Testis (tissue), 5 donors: ENCODE measurements at places on chromosomes 1 and 21.

DNA sequence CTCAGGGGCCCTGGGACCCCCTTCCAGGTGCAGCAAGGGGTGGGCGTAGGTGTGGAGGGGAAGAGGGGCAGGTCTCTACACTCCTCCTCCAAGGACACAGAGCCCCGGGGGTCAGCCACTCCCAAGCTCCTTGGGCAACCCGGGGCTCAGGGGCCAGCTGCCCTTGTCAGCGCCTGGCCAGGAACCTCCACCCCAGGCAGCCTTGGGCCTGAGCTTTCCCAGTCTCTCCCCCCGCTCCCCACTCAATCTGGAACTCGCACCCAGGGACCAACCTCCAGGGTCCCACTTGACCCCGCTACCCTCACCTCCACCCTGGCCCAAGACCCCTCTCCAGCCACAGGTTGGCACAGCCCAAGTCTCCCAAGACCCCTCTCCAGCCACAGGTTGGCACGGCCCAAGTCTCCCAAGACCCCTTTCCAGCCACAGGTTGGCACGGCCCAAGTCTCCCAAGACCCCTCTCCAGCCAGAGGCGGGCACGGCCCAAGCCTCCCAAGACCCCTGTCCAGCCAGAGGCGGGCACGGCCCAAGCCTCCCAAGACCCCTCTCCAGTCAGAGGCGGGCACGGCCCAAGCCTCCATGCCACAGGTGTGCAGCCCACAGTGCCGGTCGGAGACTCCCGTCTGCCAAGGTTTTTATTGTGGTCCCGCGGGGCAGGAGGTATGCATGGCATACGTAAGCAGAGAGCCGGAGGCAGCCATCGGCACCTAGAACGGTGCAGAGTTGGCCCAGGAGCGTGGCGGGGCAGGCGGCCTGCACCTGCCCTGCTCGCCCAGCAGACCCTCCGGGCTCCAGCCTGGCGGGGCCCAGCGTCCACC, 3.0 kb downstream of the TNFRSF4 start:
- DNase-seq, result no peak

DNA sequence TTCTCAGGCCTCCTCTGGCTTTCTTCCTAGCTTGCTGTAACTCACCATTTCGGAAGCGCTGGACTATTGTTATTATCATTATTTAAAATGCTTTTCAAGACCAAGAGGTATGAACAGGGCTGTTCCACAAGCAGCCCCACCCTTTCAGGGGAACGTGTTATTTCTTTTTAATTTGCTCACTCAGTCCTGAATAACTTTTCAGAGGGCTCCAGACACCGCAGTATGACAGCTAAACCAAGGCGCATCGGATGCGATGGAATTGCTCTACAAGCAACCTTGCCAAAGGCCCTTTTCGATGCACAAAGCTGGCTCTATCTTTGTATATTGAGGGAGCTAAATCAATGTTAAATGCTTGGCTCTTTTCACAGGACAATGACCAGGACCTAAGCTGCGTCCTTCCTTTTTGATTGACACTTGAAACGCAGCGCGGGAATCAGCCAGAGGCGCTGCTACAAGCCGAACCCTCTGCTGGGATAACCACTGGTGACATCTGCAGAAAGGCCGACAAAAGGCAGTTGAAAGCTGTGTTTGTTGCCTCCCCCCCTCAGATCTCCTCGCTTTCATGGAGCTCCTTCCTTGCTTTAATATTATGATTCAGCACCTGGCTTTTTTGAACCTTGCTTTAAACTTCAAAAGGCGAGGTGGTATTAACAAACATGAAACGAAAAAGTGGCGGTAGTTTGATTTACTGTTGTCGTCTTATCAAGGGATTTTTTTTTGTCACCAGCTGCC, 204.7 kb upstream of the PROX1 start:
- DNase-seq, result no peak

GRCh38 chr1:162020150-162020549, 3.5 kb downstream of the OLFML2B start:
- no peak for DNase-seq

DNA sequence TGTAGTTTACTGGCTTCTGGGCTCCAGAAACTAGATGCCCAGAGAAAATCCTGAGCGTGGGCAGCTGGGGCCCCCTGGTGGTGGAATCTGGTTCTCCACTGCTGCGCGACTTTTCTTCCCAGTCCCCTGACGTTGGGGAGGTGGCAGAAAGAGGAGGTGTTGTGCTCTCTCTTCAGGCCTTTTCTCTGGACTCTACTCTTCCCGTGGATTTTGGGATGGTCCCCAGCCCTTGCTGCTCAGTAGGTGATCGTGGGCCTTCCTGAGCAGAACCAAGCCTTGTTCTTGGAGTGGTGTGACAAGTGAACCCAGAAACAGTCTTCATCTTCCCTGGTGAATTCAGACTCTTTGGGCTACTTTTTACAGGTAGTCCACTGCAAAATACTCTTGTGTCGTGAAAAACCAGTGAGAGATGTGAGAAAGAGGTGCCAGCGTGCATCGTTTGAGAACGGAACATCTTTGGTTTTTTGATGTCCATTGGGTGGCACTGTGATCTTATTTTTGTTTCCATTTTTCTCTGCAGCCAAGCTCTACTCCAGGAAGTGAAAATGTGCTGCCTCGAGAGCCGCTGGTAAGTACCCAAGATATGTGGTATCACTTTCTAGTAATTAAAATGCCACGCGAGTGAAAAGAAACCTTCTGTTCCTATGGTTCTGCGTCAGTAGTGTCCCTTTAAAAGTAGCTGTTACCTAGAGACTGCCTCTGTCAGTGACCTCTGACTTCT, 20.2 kb downstream of the PEX14 start:
- peak; percentile 82 for DNase-seq

DNA sequence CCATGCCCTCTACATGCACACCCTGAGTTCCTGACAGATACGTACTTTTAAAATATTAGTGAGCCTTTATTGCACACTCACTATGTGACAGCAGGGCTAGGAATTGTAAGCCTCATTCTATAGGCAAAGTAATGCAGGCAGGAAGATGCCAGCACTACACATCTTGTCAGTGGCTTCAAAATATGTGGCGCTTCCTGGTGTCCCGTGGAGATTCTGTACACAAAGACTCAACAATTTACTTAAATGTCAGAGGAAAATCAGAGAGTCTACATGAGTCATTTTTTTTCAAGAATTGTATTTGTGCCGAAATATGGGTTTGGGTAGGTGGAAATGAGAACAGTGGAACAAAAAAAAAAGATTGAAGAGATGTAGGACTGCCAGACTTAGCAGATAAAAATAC, 27.6 kb downstream of the RNASEL start:
- no peak for DNase-seq

DNA sequence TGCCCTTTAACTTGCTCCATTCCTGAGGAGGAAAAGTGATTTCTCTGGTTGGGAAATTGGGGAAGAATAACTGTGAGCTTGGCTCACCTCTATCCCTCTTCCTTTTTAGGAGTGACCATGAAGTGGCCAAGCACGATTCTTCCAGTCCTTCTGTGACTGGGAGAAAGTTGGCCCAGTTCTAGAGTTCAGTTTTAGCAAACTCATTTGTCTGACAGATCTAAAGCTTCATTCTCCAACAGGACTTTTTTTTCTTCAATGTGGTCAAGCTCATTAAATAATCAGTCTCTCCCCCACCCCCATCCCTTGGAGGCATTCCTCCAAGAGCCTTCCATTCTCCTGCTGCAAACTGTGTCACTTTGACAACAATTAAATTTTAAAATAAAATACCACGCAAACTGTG, 6.4 kb upstream of the AGL start:
- DNase-seq, result no peak

GRCh38 chr1:237812061-237812460, 78.7 kb downstream of the ZP4 start:
- DNase-seq, result no peak

DNA sequence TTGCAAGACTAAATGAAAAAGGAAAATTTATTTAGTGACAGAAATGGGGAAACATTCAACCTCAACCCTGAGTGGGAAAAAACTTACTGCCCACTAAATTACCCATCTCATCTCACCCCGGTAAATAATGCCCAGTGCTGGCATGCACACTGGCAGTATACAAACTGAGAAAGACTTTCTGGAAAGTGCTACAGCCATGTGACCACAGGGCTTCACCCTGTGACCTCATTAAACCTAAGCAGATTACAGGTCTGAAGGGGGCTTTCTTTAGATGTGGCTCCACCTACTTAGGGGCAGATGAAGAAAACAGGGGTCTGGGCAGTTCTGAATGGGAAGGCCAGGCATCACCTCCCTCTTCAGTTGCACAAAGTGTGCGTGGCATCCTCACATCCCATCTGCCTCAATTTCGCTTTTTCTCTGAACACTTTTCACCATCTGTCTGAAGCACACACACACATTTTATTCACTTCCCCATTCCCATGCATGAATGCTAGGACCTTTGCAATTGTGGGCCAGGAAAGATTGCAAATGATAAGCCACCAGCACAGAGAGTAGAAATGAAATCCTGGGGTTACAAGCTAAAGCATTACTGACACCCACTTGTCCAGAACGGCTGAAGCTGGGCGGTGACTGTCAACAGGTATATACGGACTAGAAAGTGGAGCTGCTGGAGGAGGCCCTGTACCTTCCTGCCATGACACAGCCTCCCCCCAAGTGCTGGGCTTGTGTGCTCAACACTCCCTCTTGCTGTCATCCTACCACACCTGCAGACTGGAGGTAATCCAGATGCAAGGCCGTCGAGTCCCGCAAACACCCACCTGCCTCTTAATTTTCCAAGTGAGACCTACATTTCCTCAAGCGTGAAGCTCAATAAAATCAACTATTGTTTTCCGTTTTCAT, 2.7 kb downstream of the NADK start:
- no peak for DNase-seq

DNA sequence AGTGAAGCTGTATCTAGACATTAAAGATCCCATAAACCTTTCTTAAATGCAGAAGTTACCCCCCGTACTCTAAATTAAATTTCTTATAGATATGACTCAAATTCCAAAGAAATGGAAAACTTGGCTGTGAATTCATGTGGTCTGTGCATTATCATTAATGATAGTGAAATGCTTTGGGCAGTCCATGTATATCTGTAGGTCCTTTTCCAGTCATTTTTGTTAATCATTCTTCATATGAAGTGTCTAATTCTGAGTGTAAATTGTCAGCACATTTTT, 89.3 kb downstream of the RGL1 start:
- DNase-seq, result no peak

DNA sequence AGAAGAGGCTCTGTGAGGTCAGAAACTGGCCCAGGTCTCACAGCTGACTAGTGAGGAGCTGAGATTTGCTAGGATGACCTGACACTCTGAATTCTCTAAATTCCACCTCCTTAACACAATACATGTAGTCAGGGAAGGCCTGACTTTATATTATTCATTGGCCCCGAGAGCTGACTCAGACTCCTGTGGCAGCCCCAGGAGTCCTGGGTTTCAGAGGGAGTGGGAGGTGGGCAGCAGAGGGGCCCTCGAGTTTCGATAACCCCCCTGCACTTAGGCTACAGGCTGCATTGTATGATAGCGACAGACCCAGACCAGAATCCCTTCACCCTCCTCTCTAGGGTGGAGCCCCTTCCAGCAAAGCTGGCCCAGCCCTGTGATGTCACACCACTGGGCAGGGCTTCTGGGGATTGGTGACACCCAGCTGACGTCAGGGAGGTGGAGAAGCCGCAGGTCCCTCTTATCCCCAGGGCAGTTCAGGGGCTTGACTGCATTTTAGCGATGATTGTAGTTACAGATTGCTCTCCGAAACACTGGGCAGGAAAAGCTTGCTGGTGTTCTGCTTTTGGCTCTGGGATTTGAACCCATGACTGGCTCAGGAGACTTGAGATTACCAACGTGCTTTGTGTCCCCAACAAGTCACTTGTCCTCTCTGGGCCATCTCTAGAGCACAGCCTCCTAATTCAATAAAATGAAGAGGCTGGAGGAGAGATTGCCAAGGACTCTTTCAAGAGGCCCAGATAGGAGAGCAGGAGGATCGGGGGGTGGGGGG, 17.0 kb upstream of the GPR37L1 start:
- DNase-seq, result peak; percentile 43

- no peak for DNase-seq
Observed at GRCh38 chr1:203557390-203557789, 63.4 kb downstream of the OPTC start.

GRCh38 chr1:160189649-160190625, at the start of gene CASQ1:
TSS of gene CASQ1 (plus strand) at chr1:160190575. CDS start at chr1:160190752, 177 bp downstream.
- peak; percentile 49 for DNase-seq

GRCh38 chr1:26597629-26598039, 68.1 kb downstream of the RPS6KA1 start:
- DNase-seq, result no peak

DNA sequence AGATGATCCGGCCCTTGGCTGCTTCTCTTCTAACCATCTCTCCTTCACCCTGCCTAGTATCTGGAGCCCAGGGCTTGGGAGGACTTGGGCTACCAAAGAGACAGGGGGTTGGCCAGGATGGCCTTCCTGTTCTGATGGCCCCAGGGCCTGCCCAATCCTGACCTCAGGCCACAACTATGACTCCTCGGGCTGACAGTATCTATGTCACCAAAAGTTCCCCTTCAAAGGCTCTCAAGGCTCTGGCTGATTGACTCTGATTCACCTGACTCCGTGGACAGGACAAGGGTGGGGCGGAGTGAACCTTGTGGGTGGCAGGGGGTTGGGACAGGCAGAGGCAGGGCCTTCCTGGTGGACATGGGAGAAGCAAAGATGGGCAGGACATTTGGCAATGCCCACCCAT, 12.7 kb downstream of the MEF2D start:
- DNase-seq, result no peak

DNA sequence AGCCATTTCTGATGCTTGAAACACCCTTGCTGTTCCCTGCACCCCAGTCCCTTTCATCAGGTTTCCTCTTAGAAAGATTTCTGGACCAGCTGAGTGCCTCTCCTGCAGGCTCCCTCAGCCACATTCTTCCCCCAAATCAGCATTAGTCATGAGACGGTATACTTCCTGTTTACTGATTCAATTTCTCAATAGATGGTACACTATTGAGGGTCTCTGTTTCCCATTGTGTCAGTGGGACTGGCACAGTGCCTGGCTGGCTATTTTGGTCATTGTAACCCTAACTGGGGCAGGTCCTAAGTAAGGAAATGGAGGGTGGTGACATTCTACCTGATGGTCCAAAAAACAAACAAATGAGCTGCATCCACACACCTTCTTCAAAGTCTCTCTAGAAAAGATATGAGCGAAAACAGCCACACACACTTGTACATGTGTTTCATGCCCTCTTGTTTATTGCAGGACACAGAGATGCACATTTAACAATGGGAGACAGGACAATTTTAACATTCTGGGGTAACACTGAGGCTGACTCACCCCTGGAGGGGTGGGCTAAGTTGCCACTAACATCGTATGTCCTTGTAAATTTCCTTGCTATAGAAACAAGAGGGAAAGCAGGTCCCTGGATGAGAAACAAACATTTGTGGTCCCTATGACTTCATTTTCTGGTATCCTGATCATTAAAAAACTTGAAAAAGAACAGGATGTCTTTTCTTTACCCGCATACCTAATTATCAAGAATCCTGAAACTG, 77.5 kb downstream of the RRAGC start:
- no peak for DNase-seq

DNA sequence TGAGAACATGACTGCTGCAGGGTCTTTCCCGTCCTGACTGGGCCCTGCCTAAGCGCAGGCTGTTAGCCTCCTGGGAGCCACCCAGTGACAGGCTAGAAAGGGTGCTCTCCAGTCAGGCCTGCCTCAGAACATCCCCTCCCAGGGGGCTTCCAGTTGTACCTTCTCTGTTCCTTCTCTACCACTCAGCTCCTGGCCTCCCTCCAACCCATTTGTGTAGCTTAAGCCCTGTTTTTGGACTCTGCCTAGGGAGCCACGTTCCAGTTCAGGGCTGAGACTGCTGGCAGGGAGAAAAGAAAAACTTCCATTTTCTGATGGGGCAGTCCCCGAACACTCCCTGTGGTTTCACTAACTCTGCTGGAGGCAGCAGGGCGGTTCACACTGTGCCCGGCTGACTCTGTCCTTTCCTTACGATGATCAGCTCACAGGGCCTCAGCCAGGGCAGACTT, 15.3 kb upstream of the POU3F1 start:
- no peak for DNase-seq
